Activated naive CD4-positive, alpha-beta T cell (primary cell): ENCODE measurements at places on chromosomes 7 and 10.

DNA sequence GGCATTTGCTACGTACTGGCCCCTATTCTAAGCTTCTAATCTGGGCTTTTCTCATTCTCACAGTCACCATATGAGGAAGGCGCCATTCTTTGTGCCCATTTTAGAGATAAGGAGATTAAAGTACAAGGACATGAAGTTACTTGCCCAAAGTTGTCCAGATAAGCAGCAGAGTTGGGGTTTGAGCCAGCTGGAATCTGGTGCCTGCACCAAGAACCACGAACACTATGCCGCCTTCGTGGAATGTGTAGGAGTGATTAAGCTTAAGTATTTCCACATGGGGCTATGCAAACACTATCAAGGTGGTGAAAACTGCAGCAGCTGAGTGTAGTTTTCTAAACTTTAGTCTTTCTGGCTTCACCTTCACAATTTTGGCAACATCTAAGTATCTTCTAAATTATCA lies 342.7 kb upstream of the ETV1 start:
- DNase-seq: no peak

DNA sequence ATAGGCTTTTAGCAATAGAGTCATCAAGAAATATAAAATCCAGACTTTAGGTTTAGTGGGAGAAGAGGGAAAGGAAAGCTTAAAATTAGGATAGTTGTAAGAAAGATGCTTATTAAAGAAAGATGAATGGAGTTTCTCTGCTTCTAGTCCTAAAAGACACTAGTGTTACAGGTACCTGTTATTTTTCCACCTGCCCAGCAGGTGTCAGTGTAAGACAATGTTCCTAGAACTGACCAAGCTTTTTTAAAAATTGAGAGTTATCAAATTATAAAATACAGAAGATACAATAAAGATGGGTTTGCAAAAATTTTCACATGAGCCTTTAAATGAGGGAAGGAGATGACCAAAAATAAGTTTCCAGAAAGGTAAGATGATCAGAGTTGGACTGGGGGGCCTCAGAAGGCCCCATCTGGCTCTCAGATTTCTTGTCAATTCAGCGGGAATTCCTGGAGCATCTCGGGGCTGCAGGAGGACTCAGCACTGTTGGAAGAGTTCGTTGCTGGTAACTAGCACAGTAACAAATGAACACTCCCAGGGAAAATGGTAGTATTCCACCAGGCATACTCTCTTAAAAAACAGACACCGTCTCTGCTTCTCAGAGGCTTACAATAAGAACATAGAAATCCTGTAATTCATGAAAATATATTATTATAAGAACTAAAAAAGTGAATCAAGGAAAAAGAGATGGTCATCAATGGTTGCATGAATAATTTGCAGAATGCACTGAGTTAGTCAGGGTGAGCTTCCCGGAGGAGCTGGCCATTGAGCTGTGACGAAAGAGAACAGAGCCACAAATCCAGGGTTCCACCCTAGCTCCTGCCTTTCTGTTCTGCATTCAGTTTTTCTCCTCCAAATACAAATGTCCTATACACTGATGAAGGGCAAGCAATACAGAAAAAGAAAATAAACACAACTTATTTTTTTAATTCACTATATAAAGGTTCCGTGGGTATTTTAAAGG lies 71.8 kb upstream of the PIK3CG start:
- no peak for DNase-seq

GRCh38 chr10:26448706-26449435 lies 10.7 kb downstream of the APBB1IP start:
- peak; percentile 15 for DNase-seq

DNA sequence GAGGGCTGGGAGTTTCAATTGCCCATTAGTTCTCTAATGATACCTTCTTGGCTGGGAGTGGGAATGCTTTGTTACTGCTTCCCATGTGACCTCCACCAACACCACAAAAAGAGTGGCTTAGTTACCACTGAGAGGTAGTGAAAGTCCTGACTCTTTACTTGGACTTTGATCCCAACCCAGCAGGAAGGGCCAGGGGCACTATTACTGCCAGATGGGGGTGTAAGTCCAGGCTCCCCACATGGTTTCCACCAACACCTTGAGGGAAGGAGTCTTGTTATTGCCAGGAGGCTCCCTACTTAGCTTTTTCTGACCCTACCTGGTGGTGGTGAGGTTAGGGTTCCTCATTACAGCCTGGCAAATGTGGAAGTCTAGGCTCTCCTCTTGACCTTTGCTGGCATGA lies 11.4 kb downstream of the GGCT start:
- no peak for DNase-seq

- no peak for DNase-seq
These were observed 72.1 kb upstream of the GRB10 start for GRCh38 chr7:50854831-50855230.

- DNase-seq: no peak
These were observed 78.1 kb upstream of the ANLN start for GRCh38 chr7:36311539-36311938.

DNA sequence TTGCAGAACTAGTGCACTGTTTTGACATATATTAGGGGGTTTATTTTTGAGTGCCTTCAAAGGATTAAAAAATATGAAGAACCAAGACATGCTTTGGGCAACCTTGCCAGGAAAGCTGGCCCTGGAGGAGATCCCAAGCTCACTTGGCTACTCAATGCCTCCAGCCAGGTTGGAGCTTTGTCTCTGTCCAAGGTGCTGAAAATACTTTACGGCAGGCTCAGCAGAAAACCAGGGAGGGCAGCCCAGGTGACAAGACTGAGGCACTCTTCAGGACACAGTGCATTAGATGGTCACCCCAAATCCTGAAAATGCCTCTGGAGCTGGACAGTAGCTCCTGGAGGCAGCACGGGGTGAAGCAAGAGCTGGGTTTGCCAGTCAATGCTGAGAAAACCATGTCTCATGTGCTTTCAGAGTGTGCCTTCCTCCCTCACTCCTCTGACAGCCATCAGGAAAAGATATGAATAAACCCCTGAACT lies 5.8 kb upstream of the KCNH2 start:
- no peak for DNase-seq

- DNase-seq: no peak
These were observed 25.0 kb upstream of the ITGB8 start for GRCh38 chr7:20305726-20306125.

- DNase-seq: no peak
These were observed 573.7 kb downstream of the PARD3 start for GRCh38 chr10:34241226-34242000.

DNA sequence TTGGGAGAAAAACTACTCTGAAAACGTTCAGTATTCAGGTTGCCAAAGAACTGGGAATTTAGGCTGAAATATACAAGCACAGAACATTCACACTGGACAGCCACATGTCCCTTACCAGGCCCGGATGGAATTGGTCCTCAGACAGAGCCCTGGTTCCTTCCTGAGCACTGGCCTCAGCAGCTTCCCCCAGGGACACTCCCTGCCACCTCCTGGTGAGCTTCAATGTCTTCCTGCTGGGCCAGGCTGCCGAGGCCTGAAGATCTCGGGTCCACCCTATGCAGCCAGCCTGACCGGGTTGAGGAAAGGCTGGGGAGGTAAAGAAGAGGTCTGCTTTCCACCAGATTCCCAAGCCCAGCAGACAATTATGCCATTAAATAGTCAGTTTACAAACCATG lies 24.8 kb downstream of the LEP start:
- no peak for DNase-seq

DNA sequence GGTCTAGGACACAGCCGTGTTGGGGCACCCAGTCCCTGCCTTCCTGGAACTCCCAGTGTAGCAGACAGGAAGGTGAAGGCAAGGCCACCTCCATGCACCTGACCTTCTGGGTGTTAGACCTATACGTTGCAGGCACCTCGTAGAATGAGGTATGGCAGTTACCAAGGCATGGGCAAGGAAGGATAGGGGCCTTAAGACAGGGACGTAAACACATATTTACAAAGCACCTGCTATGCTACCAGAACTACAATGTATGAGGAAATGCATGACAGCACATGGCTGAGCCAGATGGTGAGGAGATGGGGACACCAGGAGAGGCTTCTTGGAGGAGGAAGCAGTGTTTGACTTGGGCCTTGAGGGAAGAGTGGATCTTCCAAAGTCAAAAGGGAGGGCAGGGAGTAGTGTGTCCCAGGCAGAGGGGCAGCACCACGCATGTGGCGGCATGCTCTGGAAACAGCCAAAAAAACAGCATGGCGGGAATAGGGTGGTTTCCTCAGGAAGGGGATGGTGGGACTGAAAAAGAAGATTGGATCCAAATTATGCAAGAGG lies 231.2 kb downstream of the FANK1 start:
- DNase-seq: no peak

DNA sequence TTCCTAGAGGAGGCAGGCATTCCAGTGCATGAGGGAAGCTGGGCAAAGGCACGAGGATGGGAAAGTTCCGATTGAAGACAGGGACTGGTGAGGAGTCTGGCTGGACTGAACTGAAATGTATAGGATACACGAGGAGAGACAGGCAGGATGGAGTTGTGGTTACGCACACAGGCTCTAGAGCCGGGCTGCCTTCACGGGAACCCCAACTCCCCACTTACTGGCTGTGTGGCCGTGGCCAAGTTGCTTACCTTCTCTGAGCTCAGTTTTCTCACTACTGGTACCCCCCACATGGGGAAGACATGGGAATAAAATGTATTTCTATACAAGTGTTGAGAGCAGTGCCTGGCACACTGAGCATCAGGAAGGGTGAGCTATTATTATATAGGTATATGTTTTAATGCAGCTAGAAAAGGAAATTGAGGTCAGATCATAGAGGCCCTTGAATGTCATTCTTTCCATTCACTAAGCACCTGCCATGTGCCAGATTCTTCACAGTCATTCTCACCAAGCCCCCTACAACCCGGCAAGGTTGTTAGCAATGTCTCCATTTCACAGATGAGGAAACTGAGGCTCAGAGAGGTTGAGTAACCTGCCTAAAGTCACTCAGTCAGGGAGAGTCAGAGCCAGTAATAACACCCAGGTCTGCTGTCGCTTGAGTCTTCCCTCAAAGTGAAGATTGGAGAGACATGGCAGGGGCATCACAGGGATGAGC lies 9.7 kb downstream of the CHST3 start:
- no peak for DNase-seq

- DNase-seq: no peak
These were observed 18.3 kb downstream of the GPER1 start for GRCh38 chr7:1106063-1106792.

- DNase-seq: no peak
These were observed 55.6 kb downstream of the DNAJB6 start for GRCh38 chr7:157392256-157393037.

DNA sequence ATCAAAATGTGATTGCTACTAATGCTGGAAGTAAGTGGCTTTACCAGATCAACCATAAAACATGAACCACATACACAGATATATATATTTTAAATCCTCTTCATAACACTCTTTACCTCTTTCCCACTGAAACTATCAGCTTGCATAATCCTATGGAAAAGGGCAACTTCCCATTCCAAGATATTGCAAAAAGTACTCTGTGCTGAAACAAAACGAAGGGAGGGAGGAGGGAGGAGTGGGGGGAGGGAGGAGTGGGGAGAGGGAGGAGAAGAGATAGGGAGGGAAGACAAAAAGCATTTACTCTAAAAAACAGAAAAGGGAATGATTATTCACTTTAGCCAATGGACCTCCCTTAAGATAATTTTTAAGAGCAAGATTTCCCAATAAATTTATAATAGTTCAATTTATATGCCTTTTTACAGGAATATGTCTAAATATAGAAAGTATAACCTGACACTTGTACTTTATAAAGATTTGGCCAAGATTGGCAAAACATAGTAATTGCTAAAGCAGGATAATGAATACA lies 344.8 kb upstream of the NFE2L3 start:
- no peak for DNase-seq

DNA sequence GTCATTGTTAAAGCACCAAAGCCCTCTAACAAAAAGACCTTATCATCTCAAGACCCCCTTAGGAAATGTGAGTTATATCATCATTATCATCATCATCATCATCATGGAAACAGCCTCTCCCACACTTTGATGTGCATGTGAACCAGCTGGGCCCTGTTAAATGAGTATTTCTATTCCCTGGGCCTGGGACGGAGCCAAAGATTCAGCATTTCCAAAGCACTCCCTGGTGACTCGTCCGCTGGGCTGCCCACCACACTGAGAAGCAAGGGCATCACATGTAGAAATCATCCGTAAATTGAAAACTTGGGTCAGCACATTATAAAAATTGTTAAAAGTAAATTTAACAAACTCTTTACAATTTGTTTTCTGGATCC lies 88.6 kb downstream of the PTPRN2 start:
- DNase-seq: no peak

- DNase-seq: no peak
These were observed 10.9 kb downstream of the PWWP2B start for GRCh38 chr10:132407846-132408278.
